ENCODE measurements at places on chromosomes 6 and 20. TPM values are rescaled to one million over a fixed set of nuclear protein-coding genes. Genes with fewer than 3 reads are reported as not detected.

Gene MCUR1
- total RNA-seq = 2.3 TPM

DNA sequence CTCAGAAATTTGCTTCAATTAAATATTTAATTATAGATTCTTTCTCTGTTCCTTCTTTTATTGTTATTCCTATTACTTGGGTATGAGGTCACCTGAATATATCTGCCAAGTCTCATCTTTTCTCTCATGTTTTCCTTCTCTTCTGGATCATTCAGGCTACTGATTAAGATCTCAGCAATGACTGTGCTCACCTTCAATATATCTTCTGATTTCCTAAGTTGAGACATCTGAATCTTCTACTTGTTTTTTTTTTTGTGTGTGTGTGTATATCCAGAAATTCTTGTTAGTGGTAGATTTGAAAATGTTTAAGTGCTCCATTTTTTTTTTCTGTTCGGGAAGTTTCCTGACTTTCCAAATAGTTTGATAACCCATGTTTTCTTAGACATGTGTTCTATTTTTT lies 108.0 kb downstream of the ADGRB3 start:
- no peak for DNase-seq

DNA sequence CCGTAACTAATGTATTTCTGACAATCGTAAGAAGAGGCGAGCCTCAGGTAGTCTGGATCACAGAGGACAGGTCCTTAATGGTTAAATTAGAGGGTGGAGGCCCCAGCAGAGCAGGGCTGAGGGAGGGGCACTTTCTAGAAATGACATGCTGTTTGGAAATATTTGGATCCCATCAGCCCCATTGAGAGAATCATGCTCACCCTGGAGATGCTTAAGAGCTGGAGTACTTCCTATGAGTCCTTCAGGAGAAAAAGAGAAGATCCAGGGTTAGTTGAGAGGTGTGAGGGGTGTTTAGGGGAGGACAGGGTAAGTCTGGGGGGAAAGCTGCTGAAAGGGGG lies 123.0 kb downstream of the TCP11 start:
- no peak for DNase-seq

Gene TMC2
- total RNA-seq = not detected

Gene SPEF1
- not detected for total RNA-seq

DNA sequence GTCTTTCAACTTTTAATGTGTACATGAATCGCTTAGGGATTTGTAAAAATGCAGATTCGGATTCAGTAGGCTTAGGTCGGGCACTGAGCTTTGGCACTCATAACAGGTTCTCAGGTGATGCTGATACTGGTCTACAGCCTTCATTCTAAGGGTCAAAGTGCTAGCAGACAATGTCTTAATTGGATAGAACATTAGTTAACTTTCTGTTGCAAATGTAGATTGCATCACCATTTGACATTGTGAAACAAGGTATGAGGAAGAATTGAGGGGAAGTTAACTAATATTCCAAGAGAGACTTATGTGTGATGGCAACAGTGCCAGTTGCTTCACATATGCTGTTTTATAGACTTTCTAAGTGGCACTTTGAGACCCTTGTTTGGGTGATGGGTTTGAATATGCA lies 86.9 kb downstream of the MLIP start:
- no peak for DNase-seq

DNA sequence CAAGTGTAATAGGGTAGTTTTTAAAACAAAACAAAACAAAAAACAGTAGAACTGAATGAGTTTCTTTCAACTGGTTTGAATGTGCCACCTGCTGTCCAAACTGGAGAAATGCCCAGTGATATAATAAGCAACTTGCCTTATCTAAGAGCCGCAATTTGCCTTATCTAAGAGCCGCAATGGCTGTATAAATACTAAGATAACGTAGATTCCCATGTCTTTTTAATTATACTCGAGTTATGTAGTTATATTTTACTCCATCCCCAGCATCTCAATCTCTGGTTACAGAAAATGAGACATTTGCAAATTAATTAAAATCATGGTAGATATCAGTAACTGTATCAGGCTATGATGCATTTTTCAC lies 67.2 kb downstream of the RPP40 start:
- DNase-seq = no peak

DNA sequence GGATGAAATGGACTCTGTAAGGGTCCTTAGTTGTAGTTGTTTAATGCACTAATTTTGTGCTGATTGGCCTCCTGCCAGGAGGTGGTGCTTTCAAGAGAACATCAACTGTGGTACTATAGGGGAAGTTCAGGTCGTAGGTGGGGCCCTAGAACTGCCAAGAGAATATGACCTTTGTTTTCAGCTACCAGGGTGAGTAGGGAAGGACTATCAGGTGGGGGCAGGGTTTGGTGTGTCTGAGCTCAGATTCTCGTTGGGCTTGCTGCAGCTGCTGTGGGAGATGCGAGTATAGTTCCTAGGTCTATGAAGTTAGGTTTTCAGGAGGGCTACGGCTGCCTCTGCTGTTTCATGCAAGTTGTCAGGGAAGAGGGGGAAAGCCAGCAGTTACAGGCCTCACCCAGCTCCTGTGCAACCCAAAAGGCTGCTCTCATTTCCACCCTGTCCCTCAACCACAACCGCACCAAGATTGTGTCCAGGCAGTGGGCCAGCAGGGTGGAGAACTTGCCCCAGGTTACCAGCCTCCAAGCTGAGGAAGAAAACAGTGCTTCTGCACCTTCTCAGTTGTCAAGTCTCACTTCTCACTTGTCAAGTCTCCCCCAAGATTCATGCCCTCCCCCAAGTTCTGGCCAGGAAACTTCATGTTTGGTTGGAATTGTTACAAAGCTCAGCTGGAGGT lies 626.5 kb upstream of the MAP3K7 start:
- DNase-seq = no peak

DNA sequence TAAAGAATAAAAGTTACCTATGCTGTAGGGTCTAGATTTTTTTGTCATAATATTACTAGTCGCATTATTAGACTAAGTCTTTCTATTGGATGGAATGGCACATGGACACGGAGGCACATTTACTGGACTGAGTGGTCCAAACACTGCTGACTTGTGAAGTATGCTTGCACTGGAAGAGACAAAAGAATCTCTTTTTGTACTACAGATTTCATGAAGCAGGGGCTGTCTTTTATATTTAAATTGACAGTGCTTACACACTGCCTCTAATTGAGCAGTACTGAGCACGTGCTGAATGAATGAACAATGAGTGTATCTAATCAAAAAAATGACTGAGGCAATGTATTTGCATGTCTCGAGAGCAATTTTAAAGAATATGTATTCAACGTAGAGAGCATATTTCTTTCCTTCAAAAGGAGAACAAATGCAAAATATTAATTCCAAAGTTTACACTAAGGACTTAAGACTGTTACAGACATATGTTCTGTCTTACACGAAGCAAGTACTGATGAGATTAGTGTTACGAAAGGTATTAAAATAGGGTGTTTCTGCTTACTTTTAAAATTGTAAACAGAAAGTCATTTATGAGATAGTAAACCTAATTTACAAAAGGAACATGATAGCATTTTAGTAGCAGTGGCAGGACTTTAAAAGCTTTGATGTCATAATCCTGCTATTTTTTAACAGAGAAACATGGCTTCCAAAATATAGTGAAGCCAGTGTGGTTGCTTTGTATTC lies 8.3 kb downstream of the ELOVL2 start:
- no peak for DNase-seq

- DNase-seq = no peak
Observed at GRCh38 chr6:162674452-162674851, 53.1 kb downstream of the PRKN start.

GRCh38 chr20:34948030-34948429 lies 7.6 kb downstream of the GSS start:
- no peak for DNase-seq

Gene CDSN
- not detected for total RNA-seq

DNA sequence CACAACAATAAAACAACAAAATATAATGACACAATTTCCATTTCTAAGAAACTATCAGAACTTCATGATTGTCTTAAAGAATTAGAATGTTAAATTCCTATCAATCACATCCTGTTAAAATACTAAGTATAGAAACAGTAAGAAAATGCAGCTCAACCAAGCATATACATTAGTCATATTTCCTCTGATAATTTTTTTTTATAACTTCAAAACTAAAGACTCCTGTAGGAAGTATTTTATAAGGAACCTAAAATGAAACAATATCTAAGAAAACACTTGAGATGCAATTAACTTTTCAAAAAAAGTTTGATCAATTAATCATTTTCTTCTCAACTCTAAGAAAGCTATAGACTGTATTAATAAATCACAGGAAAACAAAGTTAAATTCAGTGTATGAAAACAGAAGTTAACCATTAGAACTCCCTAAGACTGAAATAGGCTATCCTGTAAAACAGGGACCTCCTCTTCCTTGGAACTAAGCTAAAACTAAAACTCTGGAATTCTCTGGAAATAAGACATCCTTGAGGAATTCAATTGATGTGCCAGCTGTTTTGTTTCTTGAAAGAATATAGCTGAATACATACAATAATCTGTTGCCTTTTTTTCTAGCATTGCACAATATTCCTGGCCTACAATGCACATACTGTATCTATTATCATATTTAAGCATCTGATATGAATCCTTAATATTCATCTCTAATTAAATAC lies 19.8 kb downstream of the FKBP5 start:
- no peak for DNase-seq

Gene DSP
- total RNA-seq = 121 TPM

DNA sequence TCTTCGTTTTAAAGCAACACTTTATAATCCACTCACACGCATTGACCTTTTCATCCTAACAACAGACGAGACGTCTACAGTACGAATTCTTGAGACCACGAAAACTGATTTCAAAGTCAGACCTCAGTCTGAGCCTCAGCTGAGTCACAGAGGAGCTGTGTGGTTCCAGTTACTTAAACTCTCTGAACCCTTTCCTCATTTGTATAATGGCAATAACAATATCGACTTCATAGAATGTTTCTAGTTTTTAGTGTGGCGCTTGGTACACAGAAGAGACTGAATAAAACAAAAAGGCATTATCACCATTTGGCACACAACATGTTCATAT lies 236.9 kb downstream of the ATXN1 start:
- no peak for DNase-seq

Gene RARS2
- 110 TPM for total RNA-seq

- DNase-seq = no peak
Observed at GRCh38 chr20:3380228-3381070, 27.0 kb downstream of the DNAAF9 start.

- DNase-seq = peak; percentile 90
Observed at GRCh38 chr20:64161356-64162238, 2.7 kb upstream of the MYT1 start.

DNA sequence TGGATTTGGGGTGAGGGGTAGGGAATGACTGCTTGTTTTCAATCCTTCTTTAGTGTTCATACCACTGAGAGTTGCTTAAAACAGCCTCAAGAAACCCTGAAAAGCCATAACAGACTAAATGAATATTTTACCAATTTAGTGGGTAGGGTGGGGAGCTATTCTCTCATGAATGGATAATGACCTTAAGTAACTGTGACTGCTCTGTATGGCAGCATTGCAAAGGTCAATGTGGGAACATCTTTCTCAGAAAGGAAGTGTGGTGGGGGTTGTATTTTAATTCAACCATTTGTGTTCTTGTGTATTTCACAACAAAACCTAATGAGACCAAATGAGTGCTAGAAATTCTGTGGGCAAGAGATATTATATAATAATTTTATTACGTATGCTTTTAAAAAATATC lies 55.7 kb downstream of the PHACTR2 start:
- DNase-seq = no peak

DNA sequence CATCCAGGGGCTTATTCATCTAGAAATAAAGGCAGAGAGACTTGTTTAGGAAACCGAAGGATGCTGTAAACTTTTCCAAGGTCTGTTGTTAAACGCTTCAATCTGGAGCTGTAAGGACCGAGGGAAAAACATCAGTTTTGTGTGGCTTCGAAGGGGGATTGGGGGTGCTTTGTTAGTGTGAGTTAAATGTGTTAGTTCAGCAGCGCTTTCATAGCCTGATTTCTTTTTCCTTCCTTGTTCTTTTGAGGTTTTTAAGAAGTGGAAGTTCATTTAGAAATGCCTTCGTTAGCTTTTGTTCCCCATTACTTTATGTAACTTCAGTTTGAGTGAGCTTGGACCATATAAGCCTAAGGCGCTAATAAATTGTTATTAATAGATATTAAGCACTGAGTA lies 1.5 kb downstream of the ANKS1A start:
- peak; percentile 11 for DNase-seq

Data from stomach (tissue), 19 donors.